ENCODE measurements at places on chromosomes 13 and 19.

DNA sequence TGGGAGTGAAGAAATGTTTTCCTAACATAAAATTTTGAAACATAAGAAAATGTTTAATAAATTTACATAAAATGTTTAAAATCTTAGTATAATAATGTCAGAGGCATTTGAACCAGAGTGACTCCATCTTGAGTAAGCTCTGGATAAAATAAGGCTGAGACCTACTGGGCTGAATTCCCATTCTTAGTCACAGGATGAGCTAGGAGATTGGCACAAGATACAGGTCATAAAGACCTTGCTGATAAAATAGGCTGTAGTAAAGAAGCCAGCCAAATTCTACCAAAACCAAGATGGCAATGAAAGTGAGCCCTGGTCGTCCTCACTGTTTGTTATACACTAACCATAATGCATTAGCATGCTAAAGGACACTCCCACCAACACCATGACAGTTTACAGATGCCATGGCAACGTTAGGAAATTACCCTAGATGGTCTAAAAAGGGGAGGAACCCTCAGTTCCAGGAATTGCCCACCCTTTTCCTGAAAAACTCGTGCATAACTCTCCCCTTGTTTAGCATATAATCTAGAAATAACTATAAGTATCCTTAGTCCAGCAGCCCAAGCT is 1184.0 kb downstream of the UQCRFS1 start:
- DNase-seq: no peak

DNA sequence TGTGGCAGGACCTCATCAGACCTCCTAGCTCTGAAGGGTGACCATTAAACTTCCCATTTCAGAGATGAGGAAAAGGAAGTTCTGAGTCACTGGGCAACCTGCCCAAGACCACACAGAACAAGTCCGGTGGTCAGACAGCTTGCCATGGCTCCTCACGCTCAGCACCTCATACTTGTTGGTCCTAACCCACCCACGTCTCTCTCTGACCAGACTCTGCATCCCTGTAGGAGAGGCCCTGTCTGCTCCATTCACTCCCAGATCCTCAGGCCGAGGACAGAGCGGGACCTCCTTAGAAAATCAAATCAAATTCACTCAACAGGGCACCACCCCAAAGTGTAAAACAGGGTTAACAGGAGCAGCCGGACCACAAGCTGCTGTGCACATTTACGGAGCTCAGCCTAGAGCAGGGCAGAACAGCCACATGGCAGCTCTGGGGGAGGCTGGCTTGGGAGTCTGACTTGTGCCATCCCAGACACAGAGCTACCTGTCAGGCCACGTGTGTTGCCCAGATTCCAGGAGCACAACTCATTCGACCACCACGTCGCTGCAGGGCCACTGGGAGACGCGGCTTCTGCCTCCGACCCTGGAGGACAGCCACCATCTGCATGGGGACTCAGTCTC is 1.7 kb downstream of the MIER2 start:
- DNase-seq: peak; percentile 82

- no peak for DNase-seq
Observed at GRCh38 chr19:12202250-12202649, 39.4 kb downstream of the ZNF136 start.

- no peak for DNase-seq
Observed at GRCh38 chr19:48935864-48936263, 2.4 kb downstream of the DHDH start.

DNA sequence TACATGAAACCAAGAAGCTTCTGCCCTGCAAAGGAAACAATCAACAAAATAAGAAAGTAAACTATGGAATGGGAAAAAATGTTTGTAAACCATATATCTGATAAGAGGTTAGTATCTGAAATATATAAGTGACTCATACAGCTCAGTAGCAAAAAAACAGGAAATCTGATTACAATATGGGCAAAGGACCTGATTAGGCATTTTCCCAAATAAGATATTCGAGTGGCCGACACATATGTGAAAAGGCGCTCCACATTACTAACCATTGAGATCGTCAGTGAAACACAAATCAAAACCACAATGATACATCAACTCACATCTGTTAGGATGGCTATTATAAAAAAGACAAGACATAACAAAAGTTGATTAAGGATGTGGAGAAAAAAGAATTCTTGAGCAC is 2818.6 kb upstream of the PCDH20 start:
- DNase-seq: peak; percentile 73

DNA sequence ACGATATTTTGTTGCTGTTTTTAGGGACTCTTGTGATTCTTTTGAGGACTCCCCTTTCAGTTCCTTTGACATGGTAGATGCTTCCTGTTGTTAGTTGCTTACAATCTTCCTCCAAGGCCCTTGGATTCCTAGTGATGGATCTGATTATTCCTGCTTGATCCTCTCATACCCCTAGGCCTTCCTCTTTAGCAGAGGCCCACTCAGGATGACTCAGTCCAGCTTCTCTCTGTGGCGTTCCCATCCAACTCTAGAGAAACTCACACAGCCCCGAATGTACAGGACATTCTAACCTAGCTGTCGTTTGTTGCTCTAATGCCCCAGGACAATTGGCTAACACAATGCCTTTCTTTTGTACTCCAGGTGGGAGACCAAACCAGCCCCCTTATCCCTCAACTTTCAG is 191.4 kb downstream of the POSTN start:
- no peak for DNase-seq

DNA sequence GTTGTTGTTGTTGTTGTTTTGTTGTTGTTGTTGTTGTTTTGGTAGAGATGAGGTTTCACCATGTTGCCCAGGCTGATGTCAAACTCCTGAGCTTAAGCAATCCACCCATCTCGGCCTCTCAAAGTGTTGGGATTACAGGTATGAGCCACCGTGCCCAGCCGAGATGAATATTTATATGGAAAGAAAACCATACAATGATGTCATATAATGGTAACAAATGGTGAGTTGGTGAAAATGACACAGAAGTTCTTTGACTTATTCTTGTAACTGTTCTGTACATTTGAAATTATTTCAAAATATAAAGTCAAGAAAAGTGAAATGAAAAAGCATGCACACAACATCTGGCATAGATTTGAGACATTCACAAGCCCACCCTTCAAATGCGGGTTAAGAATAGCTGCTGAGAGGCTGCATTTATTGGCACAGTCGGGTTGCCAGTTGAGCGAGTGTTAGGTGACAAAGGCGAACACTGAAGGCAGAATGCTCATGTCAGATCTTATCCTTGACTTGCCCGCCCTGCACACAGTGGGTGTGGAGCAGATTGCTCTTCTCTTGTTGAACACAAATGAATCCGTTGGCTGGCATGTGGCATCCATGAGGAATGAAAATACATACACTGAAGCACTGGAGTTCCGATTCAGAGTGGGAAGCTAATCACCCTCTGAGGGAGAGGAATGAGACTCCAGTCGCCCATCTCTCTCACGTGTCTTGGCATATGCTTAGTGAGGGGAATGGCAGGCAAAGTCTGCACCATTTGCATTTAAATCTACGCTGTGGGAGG is 15.8 kb upstream of the UBE2S start:
- DNase-seq: no peak

DNA sequence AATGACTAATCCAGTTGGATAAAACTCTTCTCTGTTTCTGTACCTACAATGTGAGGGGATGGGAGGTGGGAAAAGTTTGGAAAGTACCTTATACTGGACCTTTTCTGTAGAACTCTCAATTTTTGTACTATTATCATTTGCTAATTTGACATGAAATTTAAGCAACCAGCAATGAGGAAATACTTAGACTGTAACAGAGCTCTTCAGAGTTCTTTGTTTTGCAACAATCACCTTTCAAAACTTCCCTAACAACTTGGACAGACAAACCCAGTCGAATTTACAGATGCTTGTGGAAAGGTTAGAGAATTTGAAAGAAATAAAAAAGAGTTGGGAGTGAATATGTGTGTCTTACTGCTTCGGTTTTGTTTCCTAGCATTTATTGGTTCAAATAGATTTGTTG is 16.8 kb downstream of the KBTBD7 start:
- DNase-seq: no peak

DNA sequence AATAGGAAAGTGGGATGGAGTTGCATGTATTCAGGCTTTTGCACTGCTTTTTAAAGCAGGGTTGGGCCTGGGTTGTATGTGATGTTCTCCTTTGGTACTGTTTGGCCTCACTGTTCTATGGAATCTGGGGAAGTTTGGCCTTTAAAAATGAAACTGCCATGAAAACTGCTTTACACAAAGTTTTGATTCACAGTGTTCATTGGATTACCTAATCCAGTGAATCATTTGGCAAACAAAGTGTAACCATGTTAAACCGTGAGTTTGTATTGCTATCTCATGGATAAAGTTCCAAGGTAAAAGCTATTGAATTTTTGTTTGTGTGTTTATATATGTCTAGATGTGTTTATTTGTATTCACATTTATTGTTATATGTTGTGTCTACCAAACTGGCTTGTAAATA is 1658.6 kb downstream of the OLFM4 start:
- DNase-seq: no peak

- DNase-seq: no peak
Observed at GRCh38 chr19:32178401-32178800, 167.0 kb upstream of the ZNF507 start.

GRCh38 chr19:33462112-33462791 is 59.3 kb downstream of the PEPD start:
- DNase-seq: no peak

DNA sequence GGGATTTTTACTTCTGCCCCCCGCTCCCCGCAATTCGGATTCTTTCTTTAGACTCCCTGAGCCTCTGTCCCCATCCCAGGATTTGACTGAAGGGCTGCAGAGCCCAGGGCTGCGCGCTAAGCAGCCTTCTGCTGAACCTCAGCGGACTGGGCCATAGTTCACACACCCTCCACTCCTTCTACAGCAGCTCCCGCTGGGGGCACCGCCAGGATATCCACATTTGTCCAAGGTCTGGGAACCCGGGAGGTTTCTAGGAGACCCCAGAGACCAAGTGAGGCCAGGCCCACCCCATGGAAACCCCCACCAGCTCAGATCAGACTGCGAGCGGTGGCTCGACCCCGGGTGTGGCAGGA is 463.3 kb downstream of the ITGBL1 start:
- no peak for DNase-seq

GRCh38 chr13:26721251-26722121 is 39.1 kb downstream of the GPR12 start:
- DNase-seq: peak; percentile 83

- DNase-seq: no peak
Observed at GRCh38 chr13:113186061-113186900, 22.2 kb downstream of the PCID2 start.

DNA sequence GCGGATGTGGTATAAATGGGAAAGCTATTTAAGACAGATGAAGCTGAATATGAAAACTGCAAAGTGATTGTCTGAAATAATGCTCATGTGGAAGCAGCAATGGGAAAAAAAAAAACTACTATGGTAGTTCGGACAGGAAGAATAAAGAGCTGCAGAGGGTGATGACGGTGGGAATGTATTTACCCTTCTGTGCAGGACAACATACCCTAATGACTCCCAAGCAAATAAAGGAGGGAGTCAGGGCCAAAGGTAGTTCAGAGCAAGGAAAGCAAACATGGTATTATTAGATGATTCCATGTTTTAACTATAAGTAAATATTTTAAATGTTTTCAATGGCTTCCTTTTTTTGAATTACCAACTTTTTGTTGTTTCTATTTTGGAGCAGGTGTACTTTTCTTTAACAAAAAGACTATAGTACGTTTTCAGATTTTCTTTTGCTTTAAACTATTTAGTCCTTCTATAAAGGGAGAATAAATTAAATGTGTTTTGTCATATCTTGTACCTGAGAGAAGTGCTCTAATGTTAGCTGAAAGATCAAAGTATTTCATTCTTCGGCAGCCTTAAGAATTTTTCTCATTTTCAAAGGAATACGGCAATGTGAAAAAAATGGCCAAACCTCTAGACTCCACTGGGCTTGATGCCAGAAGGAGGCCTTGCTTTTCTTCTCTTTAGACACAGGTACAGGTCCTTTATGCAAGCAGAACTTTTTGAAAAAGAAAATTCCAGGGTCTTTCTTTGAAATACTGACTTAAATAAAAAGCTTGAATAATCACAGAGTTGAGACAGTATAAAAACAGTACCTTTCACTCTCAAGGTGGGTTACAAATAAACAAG is 67.8 kb upstream of the ZDHHC20 start:
- no peak for DNase-seq

DNA sequence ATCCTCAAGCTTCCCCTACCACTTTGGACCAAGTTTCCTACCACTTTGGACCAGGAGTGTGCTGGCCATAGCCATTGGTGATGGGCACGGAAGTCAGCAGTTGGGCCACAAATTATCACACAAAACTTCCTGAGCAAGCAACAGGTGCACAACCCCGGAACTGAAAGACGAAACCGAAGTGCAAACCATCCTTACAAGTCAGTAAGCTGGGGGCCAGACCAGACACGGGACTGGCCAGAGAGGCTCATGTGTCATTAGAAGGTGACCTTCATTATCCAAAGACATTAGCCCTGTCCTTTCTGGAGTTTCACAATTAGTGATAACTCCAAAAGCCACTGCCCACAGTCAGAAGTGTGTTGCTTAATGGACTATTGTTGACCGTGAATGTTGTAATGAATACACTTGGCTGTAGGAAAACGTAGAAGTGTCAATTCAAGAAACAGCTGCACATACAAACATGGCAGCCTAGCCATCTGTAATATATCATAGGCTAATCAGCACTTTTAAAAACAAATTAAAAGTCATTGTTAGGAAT is 244.1 kb upstream of the IRS2 start:
- DNase-seq: no peak
